Foreskin keratinocyte (primary cell): ENCODE measurements at places on chromosomes 3 and 15.

GRCh38 chr3:170497207-170498095, 78.8 kb downstream of the CLDN11 start:
- no peak for DNase-seq

DNA sequence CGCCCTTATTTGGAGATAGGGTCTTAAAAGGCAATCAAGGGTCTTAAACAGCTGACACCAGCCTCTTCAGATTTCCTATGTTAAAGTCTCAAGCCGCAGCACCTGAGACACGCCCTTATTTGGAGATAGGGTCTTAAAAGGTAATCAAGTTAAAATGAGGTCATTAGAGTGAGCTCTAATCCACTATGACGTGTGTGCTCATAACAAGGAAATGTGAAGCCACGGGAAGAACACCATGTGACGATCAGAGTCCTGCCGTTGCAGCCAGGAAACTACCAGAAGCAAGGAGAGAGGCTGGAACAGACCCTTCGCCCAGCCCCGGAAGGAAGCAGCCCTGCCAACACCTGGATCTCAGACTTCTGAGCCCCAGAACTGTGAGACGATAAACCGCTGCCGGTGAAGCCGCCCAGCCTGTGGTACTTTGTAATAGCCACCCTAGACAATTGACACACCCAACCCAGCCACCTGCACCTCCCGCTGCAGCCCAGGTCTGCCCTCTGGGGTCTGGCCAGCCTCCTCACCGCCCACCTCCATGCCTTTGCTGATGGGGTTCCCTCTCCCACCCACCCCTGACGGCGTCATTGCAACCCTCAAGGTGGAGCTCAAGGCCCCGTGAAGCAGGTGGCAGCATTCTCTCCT, 137.9 kb downstream of the MEGF11 start:
- DNase-seq = no peak

DNA sequence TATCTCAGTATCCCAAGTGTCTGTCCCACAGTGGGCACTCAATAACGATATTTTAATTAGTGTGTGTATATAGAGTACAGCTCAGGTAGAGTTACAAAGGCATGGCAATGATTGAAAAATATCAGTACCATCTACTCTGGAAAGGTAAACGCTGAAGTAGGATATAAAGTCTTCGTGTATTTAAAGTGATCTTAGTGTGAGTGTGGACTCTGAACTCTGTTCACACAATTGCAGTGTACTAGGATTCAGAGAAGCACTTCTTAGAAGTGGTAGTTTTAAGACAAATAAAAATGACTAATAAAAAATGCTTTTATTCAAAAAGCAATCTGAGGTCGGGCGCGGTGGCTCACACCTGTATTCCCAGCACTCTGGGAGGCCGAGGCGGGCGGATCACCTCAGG, 62.9 kb upstream of the RAP2B start:
- no peak for DNase-seq

DNA sequence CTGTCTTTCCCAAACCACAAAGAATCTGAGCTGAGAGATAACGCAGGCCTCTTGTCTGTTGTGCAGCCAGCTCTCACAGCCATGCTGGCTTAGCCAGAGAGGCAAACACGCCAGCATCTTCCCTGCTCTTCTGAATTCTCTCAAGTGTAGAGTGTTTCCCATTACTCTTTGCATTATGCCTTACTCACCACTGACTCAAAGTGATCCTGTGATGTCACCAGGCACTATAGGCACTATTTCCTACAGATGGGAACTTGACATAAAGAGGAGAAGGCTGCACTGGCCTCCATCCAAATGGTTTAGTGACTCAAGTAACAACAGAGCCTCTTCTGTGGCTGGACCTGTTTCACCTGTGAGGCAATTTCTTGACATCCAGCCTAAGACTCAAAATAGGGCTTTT, 44.4 kb downstream of the PDZRN3 start:
- peak; percentile 88 for DNase-seq

GRCh38 chr3:60001369-60001768, 951.5 kb upstream of the CFAP20DC start:
- no peak for DNase-seq

DNA sequence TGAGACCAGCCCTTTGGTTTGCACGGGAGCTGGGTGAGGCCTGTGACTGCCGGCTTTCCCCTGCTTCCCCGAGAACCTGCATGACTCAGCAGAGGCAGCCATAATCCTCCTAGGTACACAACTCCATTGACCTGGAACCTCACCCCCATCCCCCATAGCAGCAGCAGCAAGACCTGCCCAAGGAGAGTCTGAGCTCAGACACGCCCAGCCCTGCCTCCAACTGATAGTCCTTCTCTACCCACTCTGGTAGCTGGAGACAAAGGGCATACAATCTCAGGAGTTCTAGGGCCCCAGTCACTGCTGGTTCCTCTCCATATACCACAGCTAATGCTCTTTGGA, 141.0 kb upstream of the ARHGEF26 start:
- peak; percentile 64 for DNase-seq

- DNase-seq = no peak
These were observed 29.4 kb upstream of the HEG1 start for GRCh38 chr3:125085166-125085565.

- DNase-seq = no peak
These were observed 320.5 kb downstream of the ZIC1 start for GRCh38 chr3:147729641-147730040.

DNA sequence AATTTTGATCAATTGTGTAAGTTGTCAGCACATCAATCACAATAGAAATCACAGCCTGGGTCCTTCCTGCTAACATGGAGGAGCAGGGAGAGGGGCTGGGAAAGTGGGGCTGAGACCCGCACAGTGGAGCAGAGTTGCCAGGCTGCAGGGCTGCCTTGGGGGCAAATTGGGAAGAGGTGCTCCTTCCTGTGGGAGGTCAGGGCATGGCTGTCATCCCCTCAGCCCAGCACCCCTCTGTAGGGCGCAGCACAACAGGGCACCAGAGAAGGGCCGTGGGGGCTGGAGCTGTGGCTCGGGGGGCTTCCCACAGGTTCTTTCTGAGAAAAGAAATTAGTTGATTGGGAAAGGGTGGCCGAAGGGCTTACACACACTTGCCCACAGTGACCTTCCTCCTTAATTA, 126.3 kb downstream of the NSMCE3 start:
- DNase-seq = no peak

DNA sequence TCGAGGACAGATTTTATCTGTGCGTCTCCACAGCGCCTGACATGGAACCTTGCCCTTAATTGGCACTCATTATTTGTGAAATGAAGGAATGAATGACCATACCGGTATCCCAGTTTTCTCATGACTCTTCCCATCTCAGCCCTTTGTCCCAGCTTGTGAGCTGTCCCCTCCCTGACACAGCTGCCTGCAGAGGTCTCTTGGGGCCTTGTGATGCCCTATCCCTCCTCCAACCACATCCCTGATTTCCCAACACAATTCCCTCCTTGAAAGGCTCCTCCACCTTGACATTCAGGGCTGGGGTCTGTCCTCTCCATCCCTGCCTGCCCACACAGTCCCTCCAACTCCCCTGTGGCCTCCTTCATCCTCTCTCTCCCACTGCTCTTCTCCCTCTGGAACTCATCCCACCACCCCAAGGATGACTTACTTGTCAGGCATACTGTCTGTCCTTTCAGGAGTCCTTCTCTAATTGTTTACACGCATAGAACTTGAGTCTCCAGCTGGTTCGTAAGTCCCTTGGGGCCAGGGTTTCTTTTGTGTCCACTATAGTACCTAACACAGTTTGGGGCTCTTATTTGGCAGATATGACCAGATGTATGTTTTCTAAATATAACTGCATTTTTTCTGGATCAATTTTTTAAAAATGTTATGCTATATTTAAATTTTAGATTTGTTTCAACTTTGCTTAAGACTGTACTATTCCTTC, 35.6 kb upstream of the FILIP1L start:
- DNase-seq = no peak

- no peak for DNase-seq
These were observed 128.1 kb upstream of the ARL6 start for GRCh38 chr3:97636465-97636864.

DNA sequence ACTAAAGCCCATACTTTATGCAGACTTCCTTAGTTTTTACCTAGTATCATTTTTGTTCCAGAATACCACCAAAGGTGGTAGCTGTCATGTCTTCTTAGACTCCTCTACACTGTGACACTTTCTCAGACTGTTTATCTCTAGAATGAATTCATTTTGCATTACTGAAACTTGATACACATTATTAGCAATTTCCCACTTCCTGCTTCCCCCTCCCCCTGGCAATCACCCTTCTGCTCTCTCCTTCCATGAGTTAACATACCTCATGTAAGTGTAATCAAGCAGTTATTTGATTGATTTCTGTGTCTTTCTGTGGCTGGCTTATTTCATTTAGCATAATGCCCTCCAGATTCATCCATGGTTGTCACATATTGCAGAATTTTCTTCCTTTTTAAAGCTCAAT, 204.9 kb downstream of the STAG1 start:
- no peak for DNase-seq

GRCh38 chr3:98827221-98827920, 64.2 kb downstream of the ST3GAL6 start:
- no peak for DNase-seq

- no peak for DNase-seq
These were observed 139.1 kb downstream of the CBLB start for GRCh38 chr3:105729667-105730066.

DNA sequence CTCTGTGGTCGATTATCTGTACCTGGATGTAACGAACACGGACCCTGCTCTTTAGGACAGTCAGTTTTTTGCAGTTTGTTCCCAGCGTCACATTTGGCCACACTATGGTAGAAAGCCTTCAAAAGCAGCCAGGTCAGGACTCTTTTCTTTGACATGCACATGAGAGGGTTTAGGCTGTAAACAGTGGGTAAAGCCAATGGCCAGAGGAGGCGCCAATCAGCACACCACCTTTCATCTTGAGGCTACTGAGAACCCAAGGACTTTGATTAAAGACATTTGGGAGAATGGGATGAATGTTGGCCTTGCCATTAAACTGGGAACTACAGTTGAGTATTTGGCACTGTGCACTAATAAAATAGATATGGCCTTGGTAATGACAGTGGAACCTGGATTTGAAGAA, 225.9 kb downstream of the OXSM start:
- DNase-seq = no peak

GRCh38 chr3:163813935-163814334, 1264.4 kb downstream of the SI start:
- no peak for DNase-seq

- peak; percentile 24 for DNase-seq
These were observed 71.3 kb downstream of the RAB11A start for GRCh38 chr15:65940618-65940909.

DNA sequence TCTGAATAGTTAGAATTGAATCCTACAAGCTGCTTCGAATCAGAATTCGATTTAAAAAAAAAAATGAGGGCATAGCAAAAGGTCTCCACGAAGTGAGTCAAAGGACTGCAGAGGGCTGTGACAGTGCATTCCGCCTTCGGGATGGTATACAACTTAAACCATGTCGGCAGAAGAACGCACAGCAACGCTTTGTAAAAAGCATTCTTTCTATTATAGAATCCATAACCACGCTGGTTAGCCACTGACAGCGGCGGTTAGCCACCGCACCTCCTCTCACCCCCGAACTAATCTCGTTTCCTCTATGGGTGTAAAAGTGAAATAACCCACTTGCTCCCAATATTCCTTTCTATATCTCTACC, 664 bp upstream of the PIK3CA start:
- DNase-seq = no peak

DNA sequence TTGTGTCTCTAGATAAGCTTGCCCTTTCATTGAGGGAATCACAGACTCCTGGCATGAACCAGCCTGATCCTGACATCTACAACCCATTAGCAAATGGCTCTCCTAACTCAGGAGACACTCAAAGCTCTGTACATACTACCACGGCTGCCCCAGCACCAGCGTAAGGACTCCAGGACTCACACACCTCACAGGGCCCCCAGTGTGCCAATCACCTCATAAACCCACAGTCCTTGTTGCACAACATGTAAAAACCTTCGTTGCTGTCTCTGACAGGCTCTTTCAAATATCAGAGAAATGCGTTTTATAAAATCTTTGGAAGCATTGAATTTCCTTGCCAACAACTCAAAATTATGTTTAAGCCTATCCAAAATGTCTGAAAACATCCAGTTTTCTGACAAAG, 7.3 kb downstream of the FYCO1 start:
- no peak for DNase-seq

GRCh38 chr15:38275959-38276358, 23.3 kb downstream of the SPRED1 start:
- DNase-seq = no peak

DNA sequence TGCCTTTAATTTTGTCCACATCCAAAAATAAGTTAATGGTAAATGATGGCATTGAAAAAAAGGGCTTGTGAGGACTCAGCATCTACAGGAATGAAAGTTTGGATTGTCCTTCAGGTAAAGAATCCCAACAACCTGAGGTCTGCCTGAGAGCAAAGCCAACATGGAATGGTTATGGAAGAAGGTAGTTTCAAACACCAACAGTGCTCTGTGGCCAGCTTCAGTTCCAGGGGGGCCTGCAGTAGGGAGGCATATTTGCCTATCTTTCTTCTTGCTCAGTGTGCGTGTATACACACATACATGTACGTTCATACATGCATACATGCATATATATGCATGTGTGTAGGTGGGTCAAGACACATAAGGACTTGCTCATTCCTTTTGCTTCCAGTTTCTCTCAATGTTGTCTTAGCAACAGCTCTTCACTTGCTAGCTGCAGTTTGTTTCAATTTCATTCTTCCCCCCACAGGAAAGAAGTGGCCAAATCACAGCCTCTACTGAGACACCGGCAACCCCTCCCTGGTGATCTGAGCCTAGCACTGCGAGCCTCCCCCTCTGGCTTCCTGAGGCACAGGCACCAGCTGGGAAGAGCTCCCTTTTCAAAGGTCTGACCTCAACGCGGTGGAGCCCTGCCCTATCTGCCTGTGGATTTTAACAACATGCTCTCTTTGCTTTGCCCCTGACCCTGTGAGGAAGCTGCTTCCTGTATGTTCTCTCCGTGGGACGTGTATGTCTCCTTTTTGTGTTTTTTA, 146.2 kb downstream of the KLF13 start:
- DNase-seq = no peak

- no peak for DNase-seq
These were observed 231.9 kb upstream of the TBC1D5 start for GRCh38 chr3:17974206-17974841.

- no peak for DNase-seq
These were observed 22.6 kb downstream of the ADAM10 start for GRCh38 chr15:58726867-58727266.

DNA sequence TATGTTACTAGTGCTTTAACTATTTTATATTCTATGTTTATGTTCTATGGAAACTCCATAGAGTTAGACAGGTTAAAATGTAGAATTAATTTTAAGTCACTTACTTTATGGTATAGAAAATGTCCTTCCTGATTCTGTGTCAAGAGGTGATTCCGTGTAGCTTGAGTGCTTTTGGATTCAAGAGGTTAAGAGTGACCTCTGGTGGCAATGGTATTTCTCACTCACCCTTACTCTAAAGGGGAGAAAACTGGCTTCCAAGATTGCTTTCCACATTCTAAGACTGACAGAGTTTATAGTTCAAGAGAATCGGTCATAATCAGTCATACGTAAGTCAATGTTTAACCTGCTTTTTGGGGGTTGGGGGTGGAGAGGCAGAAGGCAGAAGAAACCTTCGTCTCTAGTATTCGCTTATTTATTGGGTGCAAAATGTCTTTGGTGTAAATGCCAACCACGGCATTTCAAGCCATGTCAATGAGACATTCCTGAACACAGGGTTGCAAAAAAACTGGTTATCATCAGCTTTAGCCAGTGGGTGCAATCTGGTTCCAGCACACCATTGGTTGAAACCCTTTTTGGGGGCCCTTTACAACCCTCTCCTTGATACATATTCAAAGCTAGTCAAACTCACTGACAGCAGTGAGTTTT, 92.0 kb upstream of the VGLL3 start:
- DNase-seq = peak; percentile 52
